ENCODE measurements at places on chromosomes 3 and 15.

GRCh38 chr15:67148196-67148701, 82.8 kb downstream of the SMAD3 start:
- DNase-seq = peak; percentile 50

DNA sequence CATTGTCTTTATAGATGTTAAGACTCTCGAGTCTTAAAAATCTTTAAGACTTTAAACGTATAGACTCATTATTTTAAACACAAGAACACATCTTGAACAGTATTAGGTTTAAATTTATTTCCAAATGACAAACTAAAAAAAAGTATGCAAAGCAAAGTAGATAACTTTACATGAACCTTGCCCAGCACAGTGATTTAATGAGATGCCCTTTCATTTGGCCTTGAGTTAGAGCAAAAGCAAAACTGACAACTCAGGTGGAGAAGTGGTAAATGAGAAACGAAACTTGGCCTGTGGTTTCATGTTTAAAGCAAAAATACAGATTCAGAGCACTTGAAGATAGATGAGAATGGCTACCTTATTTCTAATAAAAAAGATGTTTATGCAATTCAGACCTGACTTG, 8.6 kb downstream of the GPR15 start:
- no peak for DNase-seq

GRCh38 chr3:70982700-70983140, 600.8 kb downstream of the FOXP1 start:
- DNase-seq = peak; percentile 73

- DNase-seq = no peak
These were observed 89.9 kb upstream of the CHL1 start for GRCh38 chr3:106619-107018.

GRCh38 chr3:77513542-77513941, 473.6 kb downstream of the ROBO2 start:
- DNase-seq = peak; percentile 85

DNA sequence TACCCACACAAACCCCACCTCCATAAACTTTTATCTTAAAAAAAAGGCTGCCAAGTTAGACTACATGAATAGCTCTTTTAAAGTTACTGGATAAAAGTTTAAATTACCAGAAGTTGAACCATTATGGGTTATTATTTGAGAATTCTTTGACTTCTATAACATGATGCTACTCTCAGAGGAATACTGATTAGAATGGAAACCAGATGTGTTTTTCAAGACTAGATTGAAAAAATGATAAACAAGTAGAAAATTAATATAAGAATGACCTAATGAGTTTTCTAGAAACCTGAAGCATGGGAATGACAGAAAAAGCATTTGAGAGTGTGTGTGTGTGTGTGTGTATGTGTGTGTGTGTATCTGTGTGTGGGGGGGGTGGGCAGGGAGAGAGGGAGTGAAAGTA, 12.4 kb upstream of the FGF7 start:
- no peak for DNase-seq

GRCh38 chr3:184259396-184259877, 1.9 kb downstream of the CAMK2N2 start:
- no peak for DNase-seq

DNA sequence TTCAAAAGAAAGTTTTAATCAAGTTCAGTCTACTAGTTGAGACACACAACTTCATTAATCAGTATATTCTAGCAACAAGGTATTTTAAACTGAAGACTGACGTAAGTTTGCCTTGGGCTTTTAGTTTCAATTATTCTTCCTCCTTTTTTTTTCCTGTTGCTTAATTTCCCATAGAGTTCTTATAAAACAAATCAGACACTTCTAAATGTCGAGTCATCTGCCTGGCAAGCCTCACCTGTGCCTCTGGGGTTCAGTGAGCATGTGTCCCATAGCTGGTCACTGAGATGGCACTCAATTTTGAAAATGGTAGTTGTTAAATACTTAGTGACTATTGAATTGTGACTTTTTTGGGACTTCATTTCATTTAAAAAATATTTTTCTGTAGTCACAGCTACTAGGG, 27.4 kb downstream of the NKIRAS1 start:
- DNase-seq = no peak

GRCh38 chr3:71857956-71858355, 73.0 kb upstream of the PROK2 start:
- peak; percentile 28 for DNase-seq

GRCh38 chr15:69457304-69458280, 5.0 kb downstream of the RPLP1 start:
- DNase-seq = no peak

GRCh38 chr3:161014843-161015749, 90.1 kb downstream of the B3GALNT1 start:
- DNase-seq = no peak

DNA sequence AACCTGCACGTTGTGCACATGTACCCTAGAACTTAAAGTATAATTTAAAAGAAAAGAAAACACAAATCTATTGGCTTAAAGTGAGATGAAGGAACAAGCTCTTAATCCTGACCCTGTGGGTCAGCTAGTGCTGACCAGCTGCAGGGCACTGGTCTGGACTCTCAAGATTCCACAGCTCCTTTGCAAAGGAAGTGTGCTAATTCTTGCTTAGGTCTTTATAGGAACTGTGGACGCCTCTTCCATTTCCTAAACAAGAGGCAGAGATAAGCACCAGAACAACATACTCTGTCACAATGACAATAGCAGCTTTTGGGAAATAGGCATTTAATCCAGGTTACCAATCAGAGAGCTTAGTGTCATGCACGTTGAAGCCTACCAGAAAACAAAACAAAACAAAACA, 166.1 kb downstream of the ISL2 start:
- no peak for DNase-seq

- no peak for DNase-seq
These were observed 4.5 kb downstream of the CCR5 start for GRCh38 chr3:46375218-46375617.

DNA sequence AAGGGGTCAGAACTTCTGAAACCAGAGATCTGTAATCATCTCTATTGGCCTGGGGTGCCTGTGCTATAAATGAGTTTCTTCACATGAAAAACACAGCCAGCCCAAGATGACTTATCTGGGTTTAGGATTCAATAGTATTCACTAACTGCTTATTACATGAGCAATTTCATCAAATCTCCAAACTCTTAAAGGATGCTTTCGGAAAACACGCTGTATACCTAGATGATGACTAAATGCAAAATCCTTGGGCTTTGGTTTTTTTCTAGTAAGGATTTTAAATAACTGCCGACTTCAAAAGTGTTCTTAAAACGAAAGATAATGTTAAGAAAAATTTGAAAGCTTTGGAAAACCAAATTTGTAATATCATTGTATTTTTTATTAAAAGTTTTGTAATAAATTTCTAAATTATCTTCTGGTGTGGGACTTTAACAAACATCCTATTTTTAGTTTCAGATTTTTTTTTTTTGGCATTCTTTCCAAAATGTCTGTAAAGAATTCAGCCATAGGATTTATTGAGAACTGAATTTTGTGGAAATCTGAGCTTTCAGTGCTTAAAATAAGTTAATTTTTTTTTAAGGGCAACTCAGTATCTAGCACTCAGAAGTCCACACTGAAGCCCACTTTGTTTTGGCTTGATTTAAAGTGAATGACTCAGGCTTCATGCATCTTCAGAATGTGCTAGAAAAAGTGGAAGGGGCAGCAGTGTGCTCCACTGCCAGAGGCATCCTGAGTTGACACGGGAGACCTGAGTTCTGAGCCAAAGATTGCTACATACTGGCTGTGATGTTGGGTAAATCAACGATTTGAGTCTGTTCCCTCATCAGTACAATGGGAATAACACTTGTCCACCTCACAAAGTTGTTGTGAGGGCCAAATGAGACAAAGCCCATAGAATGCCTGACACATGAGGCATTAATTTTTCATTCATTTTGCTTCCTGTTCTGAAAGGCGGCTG, 18.7 kb downstream of the TMEM43 start:
- DNase-seq = peak; percentile 97

DNA sequence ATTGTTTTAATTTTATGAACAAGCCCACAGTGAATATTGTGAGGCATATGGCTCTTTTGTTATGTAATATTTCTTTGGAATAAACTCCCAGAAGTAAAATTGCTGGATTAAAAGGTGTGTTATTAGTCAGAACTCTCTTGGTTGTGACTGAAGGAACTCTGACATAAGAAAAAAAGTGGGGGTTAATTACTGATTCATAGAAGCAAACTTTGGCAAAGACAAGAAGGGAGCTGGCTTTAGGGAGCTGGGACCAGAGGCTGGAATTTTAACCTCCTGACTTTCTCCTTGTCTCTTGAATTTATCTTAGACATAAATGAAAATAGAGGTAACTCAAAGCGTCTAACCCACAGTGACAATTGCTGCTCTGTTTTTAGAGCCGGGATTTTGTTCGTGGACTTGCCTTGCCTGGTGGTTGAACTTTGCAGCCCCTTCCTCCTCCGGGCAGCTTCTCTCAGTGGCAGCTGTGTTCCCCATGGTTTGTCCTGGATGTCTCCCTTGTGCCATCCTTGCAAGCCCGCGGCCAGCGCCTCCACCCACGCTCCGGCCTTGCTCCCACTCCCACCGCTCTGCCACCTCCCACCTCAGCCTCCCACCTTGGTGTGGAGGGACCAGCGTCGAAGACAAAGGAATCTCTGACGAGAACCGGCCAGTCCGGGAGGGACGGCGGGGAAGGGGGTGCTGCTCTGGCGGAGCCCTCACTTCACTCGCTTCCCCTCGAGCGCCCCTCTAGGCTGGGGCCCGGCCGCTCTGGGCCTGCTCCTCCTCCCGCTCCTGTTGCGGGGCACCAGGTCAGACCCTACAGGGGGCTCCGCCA, 28.0 kb downstream of the ARHGAP31 start:
- peak; percentile 66 for DNase-seq

- DNase-seq = peak; percentile 76
These were observed 760.1 kb upstream of the CFAP20DC start for GRCh38 chr3:59809710-59810444.

- DNase-seq = peak; percentile 97
These were observed 1.0 kb upstream of the HES1 start for GRCh38 chr3:194134757-194135515.

DNA sequence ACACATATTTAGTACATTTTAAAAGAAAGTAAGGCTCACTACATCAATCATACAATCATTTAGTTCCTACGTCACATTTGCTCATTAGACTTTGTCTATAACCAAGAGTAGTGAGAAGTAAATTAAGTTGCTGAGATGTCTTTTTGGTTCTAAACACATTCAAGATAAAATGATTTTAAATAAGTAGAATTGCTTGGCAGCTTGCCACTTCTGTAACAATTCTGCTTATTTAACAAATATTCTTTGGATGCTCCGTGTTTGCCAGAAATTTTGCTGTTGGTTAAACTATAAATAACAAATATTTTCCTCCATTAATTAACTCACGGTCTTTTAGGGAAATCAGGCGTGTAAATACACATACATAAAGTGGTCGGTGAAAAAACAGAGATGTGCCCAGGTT, 18.3 kb downstream of the SUCNR1 start:
- no peak for DNase-seq

DNA sequence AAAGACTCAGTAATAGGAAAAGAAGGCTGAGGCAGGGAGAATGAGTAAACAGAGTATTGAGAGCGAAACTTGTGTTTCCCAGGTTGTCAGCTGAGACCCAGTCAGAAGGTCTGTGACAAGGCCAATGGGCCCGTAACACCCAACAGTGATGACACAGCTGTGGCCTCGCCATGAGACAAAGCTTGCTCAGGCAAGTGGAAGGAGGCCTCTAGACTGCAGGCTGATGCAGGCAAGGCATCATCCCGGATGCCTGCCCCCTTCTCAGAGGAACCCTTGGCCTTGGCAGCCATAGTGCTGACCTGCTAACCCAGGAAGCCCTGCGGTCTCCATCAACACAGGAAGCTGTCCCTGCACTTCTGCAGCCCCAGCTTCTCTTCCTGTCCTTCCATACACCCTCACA, 15.4 kb downstream of the RAB6B start:
- no peak for DNase-seq

DNA sequence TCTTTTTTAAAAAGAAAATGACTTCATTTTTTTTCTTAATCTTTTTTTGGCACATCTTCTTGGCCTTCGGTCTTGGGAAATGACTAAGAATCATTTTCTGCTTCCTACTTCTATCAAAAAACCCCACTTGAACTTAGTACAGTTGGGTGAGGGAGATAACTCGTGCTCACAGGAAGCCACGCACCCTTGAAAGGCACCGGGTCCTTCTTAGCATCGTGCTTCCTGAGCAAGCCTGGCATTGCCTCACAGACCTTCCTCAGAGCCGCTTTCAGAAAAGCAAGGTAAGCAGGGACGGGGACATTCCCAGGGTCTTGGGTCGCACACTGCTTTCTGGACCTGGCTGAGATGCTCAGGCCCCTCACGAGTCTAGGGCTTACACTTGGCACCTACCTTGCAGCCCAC, at the start of gene CCR4:
CCR4 (plus strand) TSS at position 235 of the 402 bp plus-strand sequence. CDS start 1,779 bp downstream, outside the sequence.
- no peak for DNase-seq

- DNase-seq = no peak
These were observed 216.1 kb downstream of the SV2B start for GRCh38 chr15:91316126-91316525.

- DNase-seq = no peak
These were observed 84.6 kb upstream of the MYZAP start for GRCh38 chr15:57507111-57507510.

DNA sequence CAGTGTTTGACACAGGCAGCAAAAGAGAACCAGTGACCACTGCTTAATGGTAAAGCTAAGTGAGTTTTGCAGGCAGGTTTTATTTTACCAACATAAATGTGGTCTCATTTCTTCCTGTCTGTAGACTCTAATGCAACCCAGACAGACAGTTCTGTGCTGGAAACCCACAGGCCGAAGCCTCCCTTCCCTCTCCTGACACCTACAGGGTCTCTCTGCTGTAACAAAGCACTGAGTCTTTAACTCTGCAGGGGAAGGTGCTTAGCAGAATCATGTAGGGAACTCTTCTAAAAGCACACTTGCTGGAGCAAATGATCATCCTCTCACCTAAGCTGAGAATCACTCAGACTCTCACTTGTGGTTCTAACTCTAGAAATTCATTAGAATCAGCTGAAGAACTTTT, 200.3 kb downstream of the KBTBD8 start:
- DNase-seq = no peak

DNA sequence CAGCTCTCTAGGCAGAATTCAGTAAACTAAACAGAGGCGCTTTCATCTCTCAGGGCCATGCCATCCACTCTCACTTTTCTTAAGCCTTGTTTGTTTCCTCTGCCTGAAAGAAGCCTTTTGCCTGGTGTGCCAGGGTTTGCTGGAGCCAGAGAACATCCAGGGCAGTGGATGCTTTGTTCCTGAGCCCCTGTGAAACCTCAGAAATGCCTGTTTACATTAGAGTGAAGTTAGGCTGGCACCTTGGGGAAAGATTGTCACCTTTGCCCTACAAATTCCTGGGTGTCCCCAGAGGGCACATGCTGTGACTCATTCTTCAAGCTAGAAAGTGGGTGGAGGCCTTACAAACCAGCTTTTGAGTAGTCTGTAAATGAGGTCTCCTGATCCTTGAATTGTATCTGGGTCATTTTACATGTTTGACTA, 10.7 kb upstream of the TRAK1 start:
- DNase-seq = peak; percentile 47

DNA sequence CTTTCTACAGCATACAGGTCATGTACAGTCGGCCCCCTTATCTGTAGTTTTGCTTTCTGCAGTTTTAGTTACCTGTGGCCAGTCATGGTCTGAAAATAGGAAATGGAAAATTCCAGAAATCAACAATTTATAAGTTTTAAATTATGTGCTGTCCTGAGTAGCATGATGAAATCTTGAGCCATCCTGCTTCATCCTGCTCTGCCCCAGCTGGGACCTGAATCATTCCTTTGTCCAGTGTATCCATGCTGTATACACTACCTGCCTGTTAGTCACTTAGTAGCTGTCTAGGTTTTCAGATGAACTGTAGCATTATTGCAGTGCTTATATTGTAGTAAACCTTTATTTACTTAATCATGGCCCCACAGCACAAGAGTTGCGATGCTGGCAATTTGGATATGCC, 44.8 kb downstream of the AP4E1 start:
- DNase-seq = peak; percentile 83

All from fibroblast of upper back skin (primary cell).